ENCODE measurements at places on chromosomes 2 and 18.

DNA sequence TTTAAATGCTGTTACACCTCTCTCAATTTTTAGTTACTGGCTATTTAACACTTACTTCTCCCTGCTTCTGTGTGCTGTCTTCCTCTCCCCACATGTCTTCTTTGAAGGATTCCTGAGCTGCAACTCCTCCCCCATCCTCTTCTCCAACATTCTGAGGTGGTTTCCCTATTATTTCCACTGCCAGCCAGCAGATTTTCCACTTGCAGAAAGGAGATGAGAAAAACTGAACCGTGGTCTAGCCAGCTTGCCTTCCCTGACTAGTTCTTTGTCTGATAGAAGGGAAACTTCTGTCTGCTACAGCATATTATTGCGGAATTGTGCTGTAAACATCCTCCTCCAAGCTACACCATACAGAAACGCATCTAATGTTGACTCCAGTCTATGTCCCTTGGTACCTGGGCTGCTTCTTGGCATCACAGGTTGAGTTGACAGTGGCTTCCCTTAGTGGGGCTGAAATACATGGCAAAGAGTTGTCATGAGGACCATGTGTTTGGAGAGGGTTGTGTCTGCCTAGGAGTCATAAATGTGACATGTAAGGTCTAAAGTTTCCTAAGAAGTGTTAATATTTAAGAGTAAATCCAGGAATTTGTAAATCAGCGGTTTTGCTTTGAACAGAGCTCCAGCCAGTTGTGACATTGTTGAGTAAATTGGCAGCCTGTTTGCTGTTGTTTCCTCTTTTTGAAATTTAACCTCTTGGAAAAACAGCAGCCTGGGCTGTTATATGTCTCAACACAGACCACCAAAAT is 68.3 kb upstream of the RND3 start:
- no peak for DNase-seq

- no peak for DNase-seq
Measured at GRCh38 chr2:525611-526010, 151.6 kb downstream of the TMEM18 start.

DNA sequence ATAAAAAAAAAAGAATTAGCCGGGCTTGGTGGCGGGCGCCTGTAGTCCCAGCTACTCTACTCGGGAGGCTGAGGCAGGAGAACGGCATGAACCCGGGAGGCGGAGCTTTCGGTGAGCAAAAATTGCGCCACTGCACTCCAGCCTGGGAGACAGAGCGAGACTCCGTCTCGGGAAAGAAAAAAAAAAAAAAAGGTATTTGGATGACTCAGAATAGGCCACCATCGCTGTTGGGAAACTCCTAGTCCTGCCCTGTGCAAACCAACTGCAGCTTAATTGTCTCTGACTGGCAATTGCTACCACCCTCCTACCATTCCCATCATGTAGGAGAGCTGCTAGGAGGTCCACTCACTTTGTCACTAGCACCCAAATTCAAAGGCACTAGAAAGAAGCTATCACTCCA is 43.5 kb downstream of the ATP8B1 start:
- no peak for DNase-seq

GRCh38 chr2:216082805-216083204 is 1.1 kb downstream of the TMEM169 start:
- DNase-seq: no peak

GRCh38 chr18:13566941-13567746 is 159.2 kb downstream of the FAM210A start:
- no peak for DNase-seq

- no peak for DNase-seq
Measured at GRCh38 chr2:650343-651310, 26.6 kb downstream of the TMEM18 start.

DNA sequence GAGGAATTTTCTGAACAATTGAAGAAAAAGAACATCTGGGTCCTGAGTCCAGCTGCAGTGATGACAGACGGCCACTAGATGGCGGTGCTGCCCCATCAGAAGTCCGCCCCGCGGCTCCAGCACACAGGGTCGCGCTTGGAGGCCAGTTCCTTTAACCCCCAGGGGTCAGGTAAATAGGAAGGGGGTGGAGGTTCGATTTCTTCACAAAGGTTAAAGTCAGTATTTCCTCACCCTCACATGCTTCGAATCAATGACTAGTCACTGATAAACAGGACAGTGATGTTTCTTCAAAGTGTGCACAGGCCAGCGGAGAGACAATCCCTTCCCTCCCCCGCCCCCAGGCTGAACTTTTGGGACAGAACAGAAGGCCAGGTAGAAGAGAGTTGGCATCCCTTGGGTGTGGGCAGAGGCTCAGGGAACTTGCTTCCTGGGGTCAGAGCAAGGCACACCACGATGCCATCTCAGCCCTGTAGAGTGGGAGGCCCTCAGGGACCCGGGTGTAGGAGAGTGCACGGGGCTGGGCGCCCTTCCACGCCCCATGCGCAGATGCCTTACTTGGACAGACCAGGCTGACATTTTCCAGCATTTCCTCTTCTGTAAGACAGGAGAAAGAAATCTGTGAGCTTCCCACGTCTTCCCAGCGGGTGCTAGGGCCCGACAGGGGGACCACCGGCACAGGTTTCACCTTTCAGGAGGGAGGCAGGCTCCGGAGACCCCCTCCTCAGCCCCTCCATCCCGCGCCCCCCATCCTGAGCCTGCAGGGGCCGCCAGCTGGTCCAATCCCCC is 722 bp downstream of the APOB start:
- DNase-seq: peak; percentile 20

Data from Jurkat, Clone E6-1 (cell line).